ENCODE measurements at places on chromosomes 4 and X.

DNA sequence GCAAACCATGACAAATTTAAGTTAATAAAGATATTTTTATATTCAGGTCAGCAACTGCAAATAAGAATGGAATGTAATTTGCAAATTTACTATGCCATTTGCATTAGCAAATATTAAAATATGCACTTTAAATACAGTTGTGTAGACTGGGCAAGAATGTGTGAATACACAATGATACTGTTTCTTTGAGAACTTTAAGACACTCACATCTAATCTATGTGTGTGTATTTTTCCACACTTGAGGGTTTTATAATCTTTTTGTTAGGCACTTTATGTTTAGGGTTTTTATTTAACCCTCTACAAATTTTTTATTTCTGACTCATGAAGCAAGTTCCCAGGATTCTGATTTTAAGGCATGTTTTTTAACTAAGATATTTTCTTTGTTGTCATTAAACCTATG lies 23.9 kb upstream of the NDNF start:
- DNase-seq, result no peak
- H3K36me3 ChIP-seq, result no peaks in the 10 kb centered on the region
- H3K27me3 ChIP-seq, result no peaks in the 10 kb centered on the region
- no peak overlapping the region for H3K4me3 ChIP-seq
- no peak overlapping the region for H3K27ac ChIP-seq

- no peaks in the 10 kb centered on the region for H3K4me1 ChIP-seq
- no peak for DNase-seq
- H3K4me3 ChIP-seq, result no peak overlapping the region
- no peak overlapping the region for H3K27ac ChIP-seq
- H3K36me3 ChIP-seq, result no peaks in the 10 kb centered on the region
- no peaks in the 10 kb centered on the region for H3K27me3 ChIP-seq
Measured at GRCh38 chrX:143988356-143988755, 104.5 kb downstream of the UBE2NL start.

DNA sequence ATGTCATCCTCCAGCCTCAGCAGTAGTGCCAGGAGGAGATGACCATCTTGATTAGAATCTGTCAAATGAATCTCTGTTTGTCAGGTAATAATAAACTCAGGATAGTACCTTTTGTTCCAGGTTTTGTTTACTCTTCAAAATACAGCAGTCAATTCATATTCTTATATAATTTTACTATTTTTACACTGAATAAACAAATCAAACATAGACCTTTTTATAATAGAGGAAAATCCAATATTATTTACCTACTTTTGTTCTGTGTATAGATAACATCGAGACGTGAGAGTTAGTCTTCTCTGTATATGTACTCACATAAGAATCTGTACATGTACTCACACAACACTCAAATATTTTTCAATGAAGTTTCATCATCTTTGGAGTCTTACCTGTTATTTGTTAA lies 365.4 kb upstream of the EPHA5 start:
- no peak for DNase-seq
- no peak overlapping the region for H3K27ac ChIP-seq
- no peaks in the 10 kb centered on the region for H3K27me3 ChIP-seq
- no peaks in the 10 kb centered on the region for H3K36me3 ChIP-seq

DNA sequence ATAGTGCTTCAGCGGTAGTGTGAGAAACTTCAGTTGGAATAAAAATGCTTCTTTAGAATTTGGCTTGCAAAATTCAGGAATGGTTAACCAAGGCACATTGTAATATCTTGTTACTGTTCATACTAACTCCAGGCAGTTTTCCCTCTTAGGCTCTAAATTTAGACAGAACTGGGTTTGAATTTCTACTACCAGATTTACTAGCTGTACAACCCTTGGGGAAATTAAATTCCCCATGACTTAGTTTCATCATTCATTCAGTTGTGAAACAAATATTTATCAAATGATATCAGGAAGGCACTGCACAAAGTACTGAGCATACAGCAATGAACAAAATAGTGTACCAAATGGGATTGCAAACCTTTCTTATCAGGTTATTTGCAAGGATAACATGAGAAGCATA lies 135.0 kb upstream of the IL15 start:
- DNase-seq, result no peak
- H3K4me1 ChIP-seq, result no peaks in the 10 kb centered on the region

GRCh38 chr4:8283161-8283560 lies 13.6 kb downstream of the HTRA3 start:
- no peaks in the 10 kb centered on the region for H3K27me3 ChIP-seq
- no peak overlapping the region for H3K4me3 ChIP-seq
- H3K27ac ChIP-seq, result no peak overlapping the region
- no peak for DNase-seq
- H3K36me3 ChIP-seq, result no peaks in the 10 kb centered on the region

GRCh38 chrX:119502727-119503483 lies 34.7 kb downstream of the SLC25A5 start:
- peak; percentile 23 for DNase-seq
- H3K36me3 ChIP-seq, result no peaks in the 10 kb centered on the region
- H3K4me1 ChIP-seq, result peaks cover 14% of the 10 kb centered on the region
- H3K4me3 ChIP-seq, result peak overlapping the region; percentile 18
- H3K27me3 ChIP-seq, result no peaks in the 10 kb centered on the region

DNA sequence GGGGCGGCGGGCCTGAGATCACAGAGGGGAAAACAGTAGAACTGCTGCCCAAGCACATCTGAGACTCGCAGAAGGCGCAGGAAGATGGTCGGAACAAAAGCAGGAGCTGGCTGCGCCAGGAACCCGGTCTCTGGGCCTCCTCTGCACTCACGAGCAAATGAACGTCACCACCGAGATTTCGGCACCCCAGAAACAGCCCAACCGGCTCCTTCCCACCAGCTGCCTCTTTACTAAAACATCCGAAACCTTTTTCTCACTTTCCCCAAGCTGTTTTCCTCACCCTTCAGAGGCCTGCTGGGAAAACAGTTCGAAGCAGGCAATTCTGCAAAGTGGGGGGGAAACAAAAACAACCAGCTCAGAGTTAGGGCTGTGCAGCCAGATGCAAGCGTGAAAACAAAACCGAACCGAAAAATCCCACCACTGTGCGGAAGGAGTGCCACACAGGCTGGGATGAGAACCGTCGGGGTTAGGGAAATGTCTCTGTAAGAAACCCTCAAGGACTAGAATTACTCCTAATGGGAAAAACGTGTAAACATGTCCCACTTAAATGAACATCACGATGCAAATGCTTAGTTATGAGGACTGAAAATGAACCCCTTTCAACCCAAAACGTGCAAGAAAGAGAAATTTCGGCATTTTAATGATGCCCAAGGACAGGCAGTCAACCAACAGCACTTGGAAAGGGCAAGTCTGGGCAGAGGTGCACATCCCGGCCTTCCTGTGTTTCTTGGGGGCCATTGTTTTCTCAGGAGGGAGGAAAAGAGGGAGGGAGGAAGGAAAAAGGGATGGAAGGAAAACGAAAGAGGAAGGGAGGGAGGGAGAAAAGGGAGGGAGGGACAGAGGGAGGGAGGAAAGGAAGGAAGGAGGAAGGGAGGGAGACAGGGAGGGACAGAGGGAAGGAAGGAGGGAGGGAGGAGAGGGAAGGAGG lies 15.8 kb downstream of the DHRSX start:
- DNase-seq, result no peak
- H3K4me3 ChIP-seq, result no peak overlapping the region
- H3K4me1 ChIP-seq, result no peaks in the 10 kb centered on the region
- H3K27me3 ChIP-seq, result no peaks in the 10 kb centered on the region

- no peak overlapping the region for H3K4me3 ChIP-seq
- H3K36me3 ChIP-seq, result no peaks in the 10 kb centered on the region
- H3K4me1 ChIP-seq, result peaks cover 4% of the 10 kb centered on the region
- H3K27ac ChIP-seq, result no peak overlapping the region
- DNase-seq, result no peak
Measured at GRCh38 chr4:6420972-6421371, 51.4 kb downstream of the PPP2R2C start.

GRCh38 chrX:47623540-47624027 lies 3.9 kb upstream of the SYN1 start:
- H3K27ac ChIP-seq, result no peak overlapping the region
- peaks cover 17% of the 10 kb centered on the region for H3K4me1 ChIP-seq
- DNase-seq, result peak; percentile 39
- H3K36me3 ChIP-seq, result no peaks in the 10 kb centered on the region

DNA sequence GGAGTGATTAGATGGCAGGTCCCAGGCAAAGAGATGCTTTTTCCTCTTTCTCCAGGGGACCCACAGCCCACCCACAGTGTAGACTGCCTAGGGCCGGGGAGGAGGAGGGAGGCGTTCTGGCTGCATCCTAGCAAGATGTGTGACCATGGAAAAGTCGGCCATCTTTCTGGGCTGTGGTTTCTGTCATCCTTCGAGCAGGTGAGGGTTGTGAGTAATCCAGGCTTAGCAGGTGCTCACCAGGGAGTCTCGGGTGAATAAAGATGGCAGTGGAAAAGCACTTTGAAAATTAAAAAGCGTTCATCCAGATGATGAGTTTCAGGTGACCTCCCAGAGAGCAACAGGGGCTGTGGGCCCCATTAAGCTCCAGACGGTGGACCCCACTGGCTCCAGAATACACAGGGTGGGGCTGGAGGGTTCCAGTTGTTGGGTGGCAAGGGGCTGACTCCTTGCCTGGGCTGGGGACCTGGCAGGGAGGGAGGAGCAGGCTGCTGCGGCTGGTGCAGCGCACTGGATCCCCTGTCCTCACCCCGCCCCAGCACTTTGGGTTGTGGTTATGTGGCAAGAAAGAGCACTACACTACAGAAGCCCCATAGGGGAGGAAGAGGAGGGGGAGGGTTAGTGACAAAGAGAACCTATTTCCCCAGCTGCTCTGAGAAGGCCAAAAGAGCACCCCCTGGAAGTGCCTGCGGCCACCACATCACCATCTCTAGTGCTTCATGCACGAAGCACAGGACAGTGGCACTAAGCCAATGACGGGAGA lies 23.7 kb downstream of the ELF4 start:
- peak overlapping the region; percentile 92 for H3K27ac ChIP-seq
- peak; percentile 86 for DNase-seq
- no peaks in the 10 kb centered on the region for H3K27me3 ChIP-seq

GRCh38 chr4:137851435-137851834 lies 319.1 kb upstream of the PCDH18 start:
- H3K36me3 ChIP-seq, result no peaks in the 10 kb centered on the region
- H3K27me3 ChIP-seq, result no peaks in the 10 kb centered on the region
- H3K4me3 ChIP-seq, result no peak overlapping the region
- no peaks in the 10 kb centered on the region for H3K4me1 ChIP-seq

- no peak overlapping the region for H3K4me3 ChIP-seq
- H3K4me1 ChIP-seq, result no peaks in the 10 kb centered on the region
- H3K36me3 ChIP-seq, result no peaks in the 10 kb centered on the region
- no peak overlapping the region for H3K27ac ChIP-seq
- DNase-seq, result no peak
- no peaks in the 10 kb centered on the region for H3K27me3 ChIP-seq
Measured at GRCh38 chr4:110793381-110793801, 170.5 kb upstream of the PITX2 start.

DNA sequence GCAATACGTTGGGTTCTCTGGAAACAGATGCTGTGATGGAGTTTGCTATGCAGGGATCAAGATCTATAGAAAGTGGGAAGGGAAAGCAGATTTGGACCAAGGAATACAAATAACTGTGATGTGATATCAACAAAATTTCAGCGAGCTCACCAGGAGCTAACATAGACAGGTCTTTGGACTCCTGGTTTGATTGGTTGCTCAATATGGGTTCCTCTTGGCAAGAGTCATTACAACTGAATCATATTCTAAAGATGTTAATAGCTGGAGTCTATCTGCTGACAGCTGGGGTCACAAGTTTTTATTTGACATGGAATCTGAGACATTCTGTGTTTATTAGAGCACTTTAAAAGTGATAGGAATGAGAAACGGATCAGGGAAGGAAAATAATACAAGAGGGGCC lies 637.6 kb upstream of the GNPDA2 start:
- DNase-seq, result no peak
- H3K4me3 ChIP-seq, result no peak overlapping the region
- no peaks in the 10 kb centered on the region for H3K4me1 ChIP-seq
- H3K27ac ChIP-seq, result no peak overlapping the region
- no peaks in the 10 kb centered on the region for H3K36me3 ChIP-seq

GRCh38 chr4:184099535-184099966 lies 118.1 kb downstream of the ENPP6 start:
- no peaks in the 10 kb centered on the region for H3K36me3 ChIP-seq
- no peak overlapping the region for H3K4me3 ChIP-seq
- no peak overlapping the region for H3K27ac ChIP-seq
- no peak for DNase-seq
- peaks cover 10% of the 10 kb centered on the region for H3K4me1 ChIP-seq

DNA sequence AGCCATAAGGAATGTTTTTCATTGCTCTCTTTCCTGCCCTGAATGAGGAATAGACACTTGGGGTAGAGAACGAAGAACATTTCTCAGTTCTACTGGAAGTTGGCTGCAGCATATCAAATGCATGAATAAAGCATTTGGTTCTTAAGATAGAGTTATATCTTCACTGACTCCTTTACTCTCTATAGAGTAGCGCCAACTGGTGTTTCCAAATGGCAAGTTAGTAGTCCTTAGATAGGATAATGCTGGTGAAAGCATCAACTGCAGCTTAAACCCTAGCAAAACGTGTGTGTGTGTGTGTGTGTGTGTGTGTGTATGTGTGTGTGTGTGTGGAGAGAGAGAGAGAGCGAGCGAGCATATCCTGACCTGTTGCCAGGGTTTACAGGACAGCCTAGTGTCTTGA lies 62.2 kb upstream of the FRMPD4 start:
- H3K27ac ChIP-seq, result no peak overlapping the region
- no peaks in the 10 kb centered on the region for H3K36me3 ChIP-seq
- no peak for DNase-seq
- H3K27me3 ChIP-seq, result no peaks in the 10 kb centered on the region

DNA sequence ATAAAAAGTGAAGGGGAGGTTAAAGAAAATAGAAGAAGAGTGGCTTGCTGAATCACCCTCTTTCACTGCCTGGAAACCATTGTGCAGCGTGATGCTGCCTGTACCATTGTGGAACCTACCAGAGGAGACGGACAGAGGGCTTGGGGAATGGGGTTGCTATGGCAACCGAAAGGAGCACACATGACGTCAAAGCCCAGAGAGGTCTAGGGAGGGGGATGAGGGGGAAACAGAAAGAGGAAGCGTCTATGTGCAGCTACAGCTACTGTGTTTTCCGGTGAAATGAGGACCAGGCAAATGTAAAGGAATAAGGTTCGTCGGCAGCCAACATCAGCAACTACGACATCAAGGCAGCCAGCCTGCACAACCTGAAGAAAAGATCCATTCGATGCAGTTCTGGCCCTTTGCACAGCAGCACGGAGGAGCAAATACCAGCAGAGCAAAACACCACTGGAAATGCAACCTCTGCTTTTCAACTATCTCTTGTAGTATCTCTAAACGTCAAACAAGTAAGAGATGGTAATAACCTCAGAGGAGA lies at the start of gene MAPK10:
MAPK10 (minus strand) TSS at position 110 of the 535 bp plus-strand sequence.
- peak within 1 kb of the TSS; percentile 75 for H3K4me3 ChIP-seq
- H3K4me1 ChIP-seq, result peaks cover 11% of the 10 kb centered on the region
- H3K27ac ChIP-seq, result peak within 1 kb of the TSS; percentile 79
- H3K27me3 ChIP-seq, result peaks cover 6% of the 10 kb centered on the region

DNA sequence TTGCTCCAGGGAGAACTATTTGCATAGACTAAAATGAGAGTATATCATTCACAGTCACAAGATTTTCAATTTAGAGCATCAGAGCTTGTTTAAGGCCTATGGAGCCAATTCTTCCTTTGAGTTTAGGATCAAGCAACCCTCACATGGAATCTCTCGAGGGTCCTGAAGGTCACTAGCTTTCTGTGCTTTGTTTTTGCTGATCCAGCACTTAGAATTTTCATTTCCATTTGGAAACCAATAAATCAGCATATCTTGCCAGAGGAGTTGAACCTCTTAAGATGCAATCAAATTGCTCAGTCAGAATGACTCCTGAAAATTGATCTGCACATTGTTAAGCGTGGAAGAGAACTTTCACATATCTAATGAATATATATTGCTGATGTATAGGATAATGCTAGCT lies 1039.6 kb downstream of the PDHA2 start:
- no peaks in the 10 kb centered on the region for H3K4me1 ChIP-seq
- H3K27me3 ChIP-seq, result no peaks in the 10 kb centered on the region
- no peak overlapping the region for H3K4me3 ChIP-seq
- H3K36me3 ChIP-seq, result no peaks in the 10 kb centered on the region
- DNase-seq, result no peak

Data from activated CD8-positive, alpha-beta T cell treated with anti-CD3 and anti-CD28 coated beads, Interleukin-2, amount 10 ng/mL, durations not matched to agents 7 days and 5 days (primary cell).